ENCODE measurements at places on chromosomes 13 and 19.

DNA sequence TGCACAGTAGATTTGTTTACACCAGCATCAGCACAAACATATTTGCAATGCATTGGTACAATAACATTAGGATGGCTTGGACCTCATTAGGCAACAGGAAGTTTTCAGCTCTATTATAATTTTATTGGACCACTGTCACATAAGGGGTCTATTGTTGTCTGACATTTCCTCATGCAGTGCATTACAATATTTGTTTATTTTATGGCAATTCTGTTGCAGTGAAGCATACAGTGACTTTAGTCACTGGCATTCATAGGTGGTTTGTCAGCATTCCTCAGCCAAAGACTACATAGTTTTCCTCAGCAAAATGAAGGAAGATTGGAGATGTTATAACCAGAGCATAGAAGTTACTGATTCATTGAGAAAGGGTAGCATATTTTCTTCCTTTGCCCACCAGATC is 1732.9 kb downstream of the PCDH9 start:
- no peak for DNase-seq

DNA sequence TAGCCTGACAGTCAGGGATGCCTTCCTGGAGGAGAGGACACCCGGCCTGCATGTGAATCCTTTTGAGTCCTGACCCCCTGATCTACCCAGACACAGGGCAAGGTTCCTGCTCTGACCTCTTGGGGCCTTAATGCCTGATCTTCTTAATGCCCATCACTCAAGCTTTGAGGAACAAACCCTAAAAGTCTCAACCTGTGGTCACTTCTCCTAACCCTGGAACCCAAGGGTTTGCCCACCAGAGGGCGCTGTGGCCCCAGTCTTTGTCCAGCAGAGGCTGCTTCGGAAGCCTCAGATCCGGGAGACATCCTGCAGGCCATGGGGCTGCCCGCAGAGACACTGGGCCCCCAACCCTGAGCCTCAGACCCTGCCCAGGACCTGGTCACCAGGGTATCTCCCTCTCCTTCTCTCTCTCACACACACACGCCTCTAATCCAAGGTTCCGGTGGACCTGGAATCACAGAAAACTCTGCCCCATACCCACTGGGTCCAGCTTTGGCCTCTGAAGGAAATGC is 9.8 kb upstream of the DPF1 start:
- DNase-seq = peak; percentile 48

- peak; percentile 50 for DNase-seq
Observed at GRCh38 chr19:3450796-3451411, 29.4 kb downstream of the SMIM24 start.

DNA sequence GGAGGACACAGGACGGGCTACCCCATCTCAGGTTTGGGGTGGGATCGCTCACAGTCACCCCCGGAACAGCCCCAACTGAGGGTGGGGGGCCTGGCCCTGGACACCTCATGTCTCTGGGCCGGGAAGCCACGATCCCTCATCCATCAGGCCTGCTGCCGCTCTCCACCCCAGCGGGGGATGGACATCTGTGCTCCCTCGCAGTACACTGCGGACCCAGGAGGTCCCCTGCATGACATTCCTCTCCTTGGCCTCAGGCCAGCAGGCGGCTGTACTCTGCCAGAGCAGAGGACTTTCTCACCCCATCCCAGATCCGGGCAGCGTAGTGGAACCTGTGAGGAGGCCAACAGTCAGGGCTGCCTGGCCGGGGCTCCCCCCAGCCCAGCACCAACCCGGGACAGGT is 15.5 kb downstream of the IRGC start:
- no peak for DNase-seq

GRCh38 chr13:65638572-65639168 is 1591.5 kb downstream of the PCDH9 start:
- DNase-seq = no peak

- DNase-seq = no peak
Observed at GRCh38 chr13:99227909-99228688, 27.4 kb downstream of the UBAC2 start.

- DNase-seq = no peak
Observed at GRCh38 chr13:58542530-58542929, 911.0 kb downstream of the PCDH17 start.

- peak; percentile 31 for DNase-seq
Observed at GRCh38 chr13:43333176-43333575, 309.8 kb downstream of the DNAJC15 start.
